Osteocyte (in vitro differentiated cells): ENCODE measurements at places on chromosomes 16 and 17.

- peaks cover 35% of the 10 kb centered on the region for H3K27me3 ChIP-seq
- H3K27ac ChIP-seq: no peak overlapping the region
- DNase-seq: no peak
- no peaks in the 10 kb centered on the region for H3K4me1 ChIP-seq
These were observed 617.0 kb upstream of the CDH5 start for GRCh38 chr16:65749506-65749905.

DNA sequence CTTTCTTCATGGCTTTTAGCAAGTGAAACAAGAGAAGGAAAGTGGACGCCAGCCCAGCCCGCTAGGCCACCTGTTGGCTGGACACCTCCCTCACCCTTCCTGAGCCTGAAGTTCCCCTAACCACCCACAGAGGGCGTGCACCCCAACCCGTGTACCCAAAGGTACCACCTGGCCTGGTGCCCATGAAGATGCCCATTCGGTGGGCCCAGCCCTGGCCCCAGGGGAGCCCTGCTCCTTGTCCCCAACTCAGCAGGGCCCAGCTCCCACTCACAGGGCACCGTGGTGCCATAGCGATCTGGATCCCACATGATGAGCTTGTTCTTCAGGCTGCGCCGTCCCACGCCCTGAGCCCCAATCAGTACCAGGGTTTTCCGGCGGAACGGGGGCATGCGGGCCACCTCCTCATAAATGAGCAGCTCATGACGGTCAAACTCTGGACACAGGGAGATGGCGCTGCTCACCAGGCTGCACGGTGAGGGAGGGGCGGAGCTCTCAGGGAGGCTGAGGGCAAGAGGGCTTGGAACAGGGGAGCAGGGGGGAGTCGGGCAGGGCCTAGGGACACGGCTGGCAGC, 26.8 kb downstream of the MPP2 start:
- no peaks in the 10 kb centered on the region for H3K36me3 ChIP-seq
- no peak for DNase-seq
- H3K4me3 ChIP-seq: no peak overlapping the region
- peaks cover 4% of the 10 kb centered on the region for H3K4me1 ChIP-seq

DNA sequence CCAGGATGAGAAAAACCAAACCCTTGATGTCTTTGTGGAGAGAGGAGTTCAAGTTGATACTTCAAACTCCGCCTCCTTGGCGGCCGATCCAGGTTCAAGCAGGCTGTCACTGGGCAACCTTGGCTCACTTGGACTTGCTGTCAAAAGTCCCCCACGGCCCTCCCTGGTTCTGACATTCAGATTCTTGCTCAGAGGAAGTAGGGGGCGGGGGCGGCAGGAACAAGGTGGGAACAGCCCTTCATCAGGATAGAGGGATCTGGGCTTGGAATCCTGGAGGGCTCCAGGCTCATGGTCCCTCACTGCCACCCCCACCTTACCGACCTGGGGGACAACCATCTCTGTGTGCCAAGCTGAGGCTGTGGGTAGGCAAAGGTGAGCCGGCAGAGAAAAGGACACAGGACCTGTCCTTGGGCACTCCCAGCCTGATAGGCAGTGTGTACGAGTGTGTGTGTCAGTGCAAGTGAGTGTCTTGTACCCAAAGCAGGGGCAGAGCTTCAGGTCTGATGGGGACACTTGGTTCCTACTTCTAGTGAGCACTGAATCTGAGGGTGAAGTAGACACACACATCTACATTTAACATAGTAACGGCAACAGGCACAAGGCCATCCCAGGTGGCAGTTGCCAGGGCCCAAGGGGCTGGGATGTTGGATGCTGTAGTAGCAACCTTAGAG, 6.6 kb upstream of the TSPOAP1 start:
- H3K36me3 ChIP-seq: no peaks in the 10 kb centered on the region
- H3K27me3 ChIP-seq: no peaks in the 10 kb centered on the region
- H3K4me1 ChIP-seq: peaks cover 5% of the 10 kb centered on the region
- no peak overlapping the region for H3K4me3 ChIP-seq
- no peak for DNase-seq
- no peak overlapping the region for H3K27ac ChIP-seq

GRCh38 chr16:77788181-77789084, at the start of gene VAT1L:
Gene VAT1L, plus strand, starts transcription at chr16:77788564. Its CDS starts 119 bp downstream, at chr16:77788683.
- no peaks in the 10 kb centered on the region for H3K36me3 ChIP-seq

DNA sequence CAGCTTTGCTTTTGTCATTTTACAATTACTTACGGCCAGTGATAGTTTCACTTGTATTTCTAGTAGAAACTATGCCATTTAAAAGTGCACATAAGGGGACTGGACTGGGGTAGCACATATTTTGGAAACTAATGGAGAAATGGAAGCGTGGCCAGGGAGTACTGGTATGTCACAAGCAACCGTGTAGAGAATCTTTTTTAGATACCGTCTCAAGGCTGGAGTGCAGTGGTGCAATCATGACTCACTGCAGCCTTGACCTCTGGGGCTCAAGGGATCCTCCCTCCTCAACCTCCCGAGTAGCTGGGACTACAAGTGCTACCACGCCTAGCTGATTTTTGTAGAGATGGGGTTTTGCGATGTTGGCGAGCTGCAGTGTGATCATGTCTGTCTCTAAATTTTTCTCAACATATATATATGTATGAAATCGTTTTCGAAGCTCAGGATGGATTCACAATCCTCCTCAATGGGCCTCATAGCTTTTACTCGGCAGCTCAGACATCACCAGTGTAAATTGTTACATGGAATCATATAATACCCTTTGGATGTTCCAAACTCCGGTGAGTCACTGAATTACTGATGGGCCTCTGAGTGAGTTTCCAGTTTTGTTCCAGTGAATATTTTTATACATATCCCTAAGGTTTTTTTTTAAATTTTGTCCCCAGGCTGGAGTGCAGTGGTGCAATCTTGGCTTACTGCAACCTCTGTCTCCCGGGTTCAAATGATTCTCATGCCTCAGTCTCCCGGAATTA, 51.7 kb downstream of the ZNF778 start:
- no peak overlapping the region for H3K4me3 ChIP-seq
- H3K27me3 ChIP-seq: no peaks in the 10 kb centered on the region
- H3K36me3 ChIP-seq: peaks cover 40% of the 10 kb centered on the region

GRCh38 chr17:74190154-74190553, 13.3 kb upstream of the RPL38 start:
- no peak for DNase-seq
- peaks cover 20% of the 10 kb centered on the region for H3K27me3 ChIP-seq
- no peak overlapping the region for H3K27ac ChIP-seq
- H3K36me3 ChIP-seq: no peaks in the 10 kb centered on the region
